ENCODE measurements at places on chromosomes 5 and 9. TPM values are rescaled to one million over a fixed set of nuclear protein-coding genes. Genes with fewer than 3 reads are reported as not detected.

DNA sequence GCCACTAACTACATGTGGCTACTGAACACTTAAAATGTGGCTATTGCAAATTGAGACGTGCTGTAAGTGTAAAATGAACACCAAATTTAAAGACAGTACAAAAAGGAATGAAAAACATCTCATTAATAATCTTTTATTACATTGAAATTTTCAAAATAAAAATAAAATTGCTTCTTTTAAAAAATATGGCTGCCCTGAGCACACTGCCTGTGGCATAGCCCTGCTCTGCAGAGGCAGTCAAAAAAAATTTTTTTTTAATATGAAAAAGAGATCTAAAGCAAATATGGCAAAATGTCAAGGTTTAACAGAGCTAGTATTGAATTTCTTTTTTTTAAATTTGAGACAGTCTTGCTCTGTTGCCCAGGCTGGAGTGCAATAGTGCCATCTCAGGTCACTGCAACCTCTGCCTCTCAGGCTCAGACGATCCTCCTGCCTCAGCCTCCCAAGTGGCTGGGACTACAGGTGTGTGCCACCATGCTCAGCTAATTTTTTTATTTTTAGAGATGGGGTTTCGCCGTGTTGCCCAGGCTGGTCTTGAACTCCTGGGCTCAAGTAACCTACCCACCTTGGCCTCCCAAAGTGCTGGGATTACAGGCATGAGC is 25.6 kb downstream of the CARNMT1 start:
- no peak for DNase-seq

GRCh38 chr9:105157171-105157583 is 87.3 kb upstream of the SLC44A1 start:
- peak; percentile 60 for DNase-seq

- DNase-seq = no peak
Measured at GRCh38 chr5:178201221-178201926, 3.0 kb upstream of the HNRNPAB start.

- no peak for DNase-seq
Measured at GRCh38 chr5:137266186-137266585, 232.9 kb downstream of the SPOCK1 start.

The SOHLH1 gene
- polyA plus RNA-seq = not detected

The LECT2 gene
- polyA plus RNA-seq = 5.2 TPM

Data from left kidney (tissue), 8 donors.